D721Med (cell line): ENCODE measurements at places on chromosomes 6 and 20.
A peak's percentile ranks its signal among the peaks of the same experiment; 100 is the strongest.

- no peak for DNase-seq
Observed at GRCh38 chr20:35731862-35732643, 10.0 kb downstream of the RBM39 start.

- peak; percentile 50 for DNase-seq
Observed at GRCh38 chr20:17968366-17969277, at the start of the genes MGME1 and SNX5. TSS of gene MGME1 (plus strand) at chr20:17969018. CDS start at chr20:17969860, 842 bp downstream. TSS of gene SNX5 (minus strand) at chr20:17968794. CDS start at chr20:17968425, 369 bp downstream.

DNA sequence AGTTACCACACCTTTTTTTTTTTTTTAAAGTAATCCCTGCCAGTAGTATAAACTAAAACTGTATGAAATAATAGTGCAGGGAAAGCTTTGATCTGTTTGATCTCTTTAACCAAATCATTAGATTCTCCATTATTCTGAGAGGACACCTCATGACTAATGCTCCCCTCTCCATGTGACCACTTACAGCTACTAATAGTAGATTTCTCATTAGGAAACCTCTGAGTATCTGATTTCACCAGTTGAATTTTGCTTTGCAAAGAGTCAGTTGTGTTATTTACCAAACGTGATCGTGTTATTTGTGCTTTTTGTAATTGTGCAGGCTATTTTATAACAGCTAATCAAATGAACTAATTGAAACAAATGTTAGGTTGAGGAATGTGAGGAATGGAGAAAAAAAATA, 12.5 kb downstream of the CASP8AP2 start:
- DNase-seq, result no peak

- DNase-seq, result no peak
Observed at GRCh38 chr6:35919827-35920751, 809 bp downstream of the SRPK1 start.

DNA sequence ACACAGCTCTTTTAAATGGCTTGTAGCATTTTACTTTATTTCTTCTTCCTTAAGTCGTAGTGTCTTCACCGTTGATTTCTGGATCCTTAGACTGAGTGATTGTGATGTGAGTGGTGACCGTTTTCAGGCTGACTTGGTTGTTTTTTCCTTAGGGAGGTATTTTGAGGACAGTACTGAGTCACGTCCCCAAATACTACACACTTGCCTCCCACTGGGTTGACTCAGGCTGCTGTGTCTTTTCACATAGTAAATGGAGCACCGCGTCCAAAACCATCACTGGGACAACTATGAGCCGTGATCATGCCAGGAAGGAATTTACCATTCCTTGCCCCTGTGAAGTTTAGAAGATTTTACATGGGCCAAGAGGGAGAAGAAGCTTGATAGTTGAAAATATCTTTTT, 174.1 kb downstream of the FARS2 start:
- no peak for DNase-seq

DNA sequence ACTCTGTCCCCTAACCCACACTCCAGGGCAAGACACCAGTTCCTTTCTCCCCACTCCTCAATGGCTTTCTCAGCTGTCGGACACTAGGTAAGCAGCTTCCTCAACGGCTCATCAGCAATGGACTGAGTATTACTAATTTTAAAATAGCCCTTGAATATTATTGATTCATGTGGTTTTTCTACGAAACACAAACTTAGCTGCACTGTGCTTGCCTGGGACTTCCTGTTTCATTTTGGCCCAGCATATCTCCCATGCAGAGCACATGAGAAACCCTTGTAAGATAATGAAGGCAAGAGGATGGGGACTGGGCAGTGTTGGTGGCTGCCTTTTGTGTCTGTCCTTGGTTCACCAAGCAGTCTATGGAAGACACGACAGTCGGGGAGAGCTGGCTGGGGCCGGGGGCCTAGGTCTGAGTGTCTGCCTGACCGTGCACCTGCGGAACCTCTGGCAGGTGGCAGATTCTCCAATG, 48.9 kb downstream of the RNASET2 start:
- DNase-seq, result no peak

GRCh38 chr6:7137335-7138045, 29.7 kb downstream of the RREB1 start:
- DNase-seq, result no peak

DNA sequence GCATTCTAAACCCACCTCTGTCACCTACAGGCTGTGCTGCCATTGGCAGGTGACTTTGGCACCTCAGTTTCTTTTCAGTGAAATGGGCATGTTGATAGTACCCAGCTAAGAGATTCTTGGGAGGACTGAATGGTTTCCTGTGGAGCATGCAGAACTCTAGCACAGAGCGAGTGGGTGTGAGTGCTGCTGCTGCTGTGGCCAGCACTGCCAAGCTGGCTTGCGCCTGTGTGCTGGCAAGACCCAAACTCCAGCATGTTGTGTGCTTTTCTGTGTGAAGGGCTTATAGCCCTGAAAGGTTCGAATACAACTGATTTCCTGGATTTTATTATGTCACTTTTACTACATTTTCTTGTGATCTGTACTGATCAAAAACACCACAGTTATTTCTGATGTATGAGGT, 78.1 kb upstream of the KIF25 start:
- no peak for DNase-seq

DNA sequence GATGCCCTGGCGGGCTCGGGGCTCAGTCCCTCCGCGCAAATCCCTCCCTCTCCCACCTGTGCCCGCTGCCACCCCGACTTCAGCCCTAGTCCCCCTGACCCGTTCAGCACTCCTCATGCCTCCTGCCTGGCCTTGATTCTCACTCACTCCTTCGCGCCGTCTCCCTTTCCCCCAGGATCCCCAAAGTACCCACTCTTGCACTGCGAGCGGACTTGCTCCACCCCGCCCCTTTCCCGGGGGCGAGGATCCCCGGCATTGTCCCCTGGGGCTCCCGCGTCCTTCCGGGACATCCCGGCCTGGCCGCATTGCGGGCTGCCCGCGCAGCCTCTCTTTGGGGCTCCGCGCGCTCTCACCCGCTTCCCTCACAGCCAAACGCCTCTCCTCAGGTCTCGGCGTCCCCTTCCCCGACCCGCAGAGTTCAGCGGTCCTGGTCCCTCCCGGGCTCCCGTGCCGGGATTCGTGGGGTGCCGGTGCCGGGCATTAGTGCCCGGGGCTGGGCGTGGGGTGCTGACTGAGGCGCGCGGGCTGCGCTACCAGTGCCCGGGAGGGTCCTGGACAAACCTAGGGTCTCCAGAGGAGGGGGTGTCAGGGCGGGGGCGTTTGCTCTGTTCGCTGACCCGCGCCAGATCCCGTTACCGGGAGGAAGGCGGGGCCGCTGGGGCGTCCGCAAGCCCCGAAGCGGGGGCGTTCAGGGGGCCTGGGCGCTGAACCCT, 45.5 kb upstream of the SUPT3H start:
- no peak for DNase-seq

GRCh38 chr6:141488488-141488887, 644.2 kb upstream of the GJE1 start:
- no peak for DNase-seq

DNA sequence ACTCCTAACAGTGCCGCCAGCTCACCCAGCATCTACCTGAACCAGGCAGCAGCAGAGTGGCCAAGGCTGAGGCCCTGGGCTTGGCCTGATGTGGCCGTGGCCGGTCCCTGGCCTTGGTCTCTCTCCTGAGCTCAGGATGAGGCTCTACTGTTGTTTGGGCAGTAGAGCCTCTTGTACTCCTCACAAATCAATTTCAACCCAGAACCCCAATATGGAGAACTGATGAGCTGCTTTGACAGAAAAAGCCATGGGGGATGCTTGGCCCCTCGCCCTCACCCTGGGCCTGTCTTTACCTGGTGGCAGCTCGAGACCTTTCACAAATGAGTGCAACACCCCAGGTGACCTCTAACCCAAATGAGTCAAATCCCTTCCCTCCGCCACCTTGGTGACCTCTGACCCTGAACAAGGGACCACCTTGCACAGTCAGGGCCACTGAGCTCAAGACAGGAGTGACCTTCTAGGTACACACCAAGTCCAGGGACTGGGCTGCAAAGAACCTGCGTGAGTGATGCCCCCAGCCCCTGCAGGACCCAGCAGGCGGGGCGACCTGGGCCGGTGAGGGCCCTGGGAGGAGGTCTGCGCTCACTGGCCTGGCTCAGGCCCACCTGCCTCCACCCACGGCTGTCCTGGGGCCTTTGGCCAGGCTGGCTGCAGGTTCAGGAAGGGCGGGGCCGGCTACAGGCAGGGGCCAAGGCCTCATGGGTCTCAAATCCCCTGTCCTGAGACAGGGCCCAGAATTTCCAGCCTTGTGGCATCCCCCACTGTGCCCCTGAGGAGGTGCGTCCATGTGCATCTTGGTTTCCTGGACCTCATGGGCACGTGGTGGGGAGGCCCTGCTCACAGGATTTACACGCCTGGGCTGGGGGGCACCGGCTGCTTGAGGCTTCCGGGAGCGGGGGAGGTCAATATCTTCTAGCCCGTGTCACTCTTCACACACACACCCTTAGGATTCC, 30.2 kb downstream of the PSMG4 start:
- no peak for DNase-seq
